Activated B cell treated with CpG ODN at 0.5 μM for 24 hours (primary cell): ENCODE measurements at places on chromosomes 13 and 19.

DNA sequence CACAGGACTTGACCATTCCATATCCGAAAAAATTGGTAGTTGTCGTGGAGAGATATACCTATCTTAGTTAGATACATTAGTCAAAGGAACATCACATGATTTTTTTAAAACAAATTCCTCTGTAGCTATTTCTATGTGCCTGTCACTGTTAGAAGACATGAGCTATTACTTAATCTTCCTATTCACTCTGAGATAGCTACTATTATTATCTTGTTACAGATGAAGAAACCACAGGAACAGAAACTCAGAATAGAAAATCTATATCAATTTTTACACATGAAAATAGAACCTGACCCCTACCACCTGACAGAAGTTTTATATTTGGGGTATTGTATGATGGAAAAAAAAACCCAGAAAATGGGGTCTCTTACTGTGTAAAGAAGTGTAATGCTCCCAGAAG lies 68.9 kb upstream of the TDRD3 start:
- DNase-seq: no peak

- DNase-seq: no peak
Measured at GRCh38 chr19:2661615-2662014, 40.9 kb downstream of the GNG7 start.

- DNase-seq: no peak
Measured at GRCh38 chr19:3494051-3494450, 6.4 kb downstream of the DOHH start.

- DNase-seq: peak; percentile 51
Measured at GRCh38 chr19:5804516-5805461, at the start of gene NRTN. NRTN (plus strand) TSS chr19:5805067; CDS start chr19:5824166, 19,099 bp downstream.

- no peak for DNase-seq
Measured at GRCh38 chr13:42064259-42064658, 15.8 kb downstream of the DGKH start.

- DNase-seq: no peak
Measured at GRCh38 chr13:51318015-51318414, 21.5 kb upstream of the SERPINE3 start.

DNA sequence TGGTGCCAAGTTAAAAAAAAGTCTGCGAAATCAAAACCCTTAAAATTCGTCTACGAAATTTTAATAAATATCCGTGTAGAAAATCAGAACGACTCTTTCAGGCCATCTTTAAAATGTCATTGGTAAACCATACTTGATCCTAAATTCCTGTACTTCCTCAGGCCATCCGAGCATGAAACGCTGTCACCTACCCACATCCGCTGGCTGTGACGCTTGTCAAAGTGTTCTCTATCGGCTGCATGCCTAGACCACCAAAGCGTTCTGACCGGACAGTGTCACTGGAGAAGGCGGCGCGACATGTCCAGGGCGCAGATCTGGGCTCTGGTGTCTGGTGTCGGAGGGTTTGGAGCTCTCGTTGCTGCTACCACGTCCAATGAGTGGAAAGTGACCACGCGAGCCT lies 119.0 kb upstream of the CLDN10 start:
- no peak for DNase-seq

- DNase-seq: no peak
Measured at GRCh38 chr13:75458696-75459422, 23.1 kb downstream of the TBC1D4 start.

DNA sequence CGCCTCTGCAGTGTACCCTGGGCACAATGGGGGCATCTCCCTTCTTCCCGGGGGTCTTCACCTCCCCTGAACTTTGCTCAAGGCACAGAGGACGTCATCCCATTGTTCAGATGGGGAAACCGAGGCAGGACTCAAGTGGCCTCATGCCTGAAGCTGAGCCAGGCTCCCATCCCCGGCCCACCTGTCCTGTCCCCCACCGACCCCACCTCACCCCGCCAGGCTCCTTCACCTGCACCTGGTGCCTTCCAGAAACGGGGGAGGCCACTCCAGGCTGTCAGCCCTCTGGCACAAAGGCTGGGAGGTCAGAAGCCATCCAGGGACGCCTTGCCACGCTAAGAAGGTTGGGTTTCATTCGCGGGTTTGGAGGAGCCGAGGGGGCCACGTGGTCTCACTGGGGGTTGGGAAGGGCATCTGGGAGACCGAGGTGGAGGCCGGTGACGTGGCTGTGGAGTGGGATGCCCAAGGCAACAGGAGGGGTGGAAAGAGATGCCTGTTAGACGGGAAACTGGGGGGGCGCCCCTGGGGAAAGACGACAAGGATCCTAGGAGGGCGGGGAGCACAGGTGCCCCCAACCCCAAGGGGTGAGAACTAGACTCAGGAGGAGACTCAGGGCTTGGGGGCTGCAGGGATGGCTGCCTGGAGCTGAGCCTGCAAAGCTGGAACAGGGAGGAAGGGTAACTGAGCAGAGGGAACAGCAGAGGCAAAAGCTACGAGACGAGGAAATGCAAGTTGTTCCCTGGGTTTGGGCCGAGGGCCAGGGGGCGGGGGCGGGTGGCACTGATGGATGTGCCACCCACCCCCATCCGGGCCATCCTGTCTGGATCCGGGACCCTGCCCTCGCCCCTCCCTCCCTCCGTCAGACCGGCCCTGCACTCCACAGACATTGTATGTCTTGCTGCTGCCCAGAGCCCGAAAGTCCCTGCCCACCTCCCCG lies 6.0 kb upstream of the TCF3 start:
- DNase-seq: no peak

DNA sequence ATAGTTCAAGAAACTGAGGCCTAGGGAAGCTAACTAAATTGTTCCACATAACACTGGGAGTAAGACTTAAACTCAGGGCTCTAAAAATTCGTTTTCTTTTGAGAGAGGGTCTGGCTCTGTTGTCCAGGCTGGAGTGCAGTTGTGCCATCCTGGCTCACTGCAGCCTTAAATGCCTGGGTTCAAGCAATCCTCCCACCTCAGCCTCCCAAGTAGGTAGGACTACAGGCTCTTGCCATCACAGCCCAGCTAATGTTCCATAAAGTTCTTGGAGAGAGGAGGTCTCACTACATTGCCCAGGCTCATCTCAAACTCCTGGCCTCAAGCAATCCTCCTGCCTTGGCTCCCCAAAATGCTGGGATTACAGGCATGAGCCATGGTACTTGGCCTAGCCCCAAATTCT lies 10.7 kb downstream of the ZMYM5 start:
- no peak for DNase-seq

DNA sequence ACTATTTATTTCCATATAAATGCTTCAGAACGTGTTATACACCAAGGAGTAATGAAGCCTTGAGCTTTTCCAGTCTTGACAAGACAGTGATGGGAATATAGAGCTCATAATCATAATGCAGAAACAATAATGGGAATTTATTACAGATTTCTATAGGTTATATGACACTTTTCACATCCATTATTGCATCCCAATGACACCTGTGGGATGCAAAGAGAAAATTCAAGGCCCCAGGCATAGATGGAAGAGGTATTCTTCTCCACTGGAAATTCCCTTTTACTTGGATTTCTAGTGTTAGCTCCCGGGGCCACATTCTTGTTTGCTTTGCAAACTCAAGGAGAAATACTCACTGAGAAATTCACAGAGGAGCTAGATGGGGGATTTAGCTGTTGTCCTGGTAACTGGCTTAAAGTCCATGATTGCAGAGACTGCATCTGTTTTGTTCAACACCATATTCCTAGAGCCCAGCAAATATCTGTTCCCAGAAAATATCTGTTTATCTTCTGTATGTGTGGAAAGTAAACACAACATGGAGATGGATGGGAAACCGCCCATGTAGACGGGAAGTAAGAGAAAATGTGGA lies 30.6 kb upstream of the TNFSF11 start:
- no peak for DNase-seq

DNA sequence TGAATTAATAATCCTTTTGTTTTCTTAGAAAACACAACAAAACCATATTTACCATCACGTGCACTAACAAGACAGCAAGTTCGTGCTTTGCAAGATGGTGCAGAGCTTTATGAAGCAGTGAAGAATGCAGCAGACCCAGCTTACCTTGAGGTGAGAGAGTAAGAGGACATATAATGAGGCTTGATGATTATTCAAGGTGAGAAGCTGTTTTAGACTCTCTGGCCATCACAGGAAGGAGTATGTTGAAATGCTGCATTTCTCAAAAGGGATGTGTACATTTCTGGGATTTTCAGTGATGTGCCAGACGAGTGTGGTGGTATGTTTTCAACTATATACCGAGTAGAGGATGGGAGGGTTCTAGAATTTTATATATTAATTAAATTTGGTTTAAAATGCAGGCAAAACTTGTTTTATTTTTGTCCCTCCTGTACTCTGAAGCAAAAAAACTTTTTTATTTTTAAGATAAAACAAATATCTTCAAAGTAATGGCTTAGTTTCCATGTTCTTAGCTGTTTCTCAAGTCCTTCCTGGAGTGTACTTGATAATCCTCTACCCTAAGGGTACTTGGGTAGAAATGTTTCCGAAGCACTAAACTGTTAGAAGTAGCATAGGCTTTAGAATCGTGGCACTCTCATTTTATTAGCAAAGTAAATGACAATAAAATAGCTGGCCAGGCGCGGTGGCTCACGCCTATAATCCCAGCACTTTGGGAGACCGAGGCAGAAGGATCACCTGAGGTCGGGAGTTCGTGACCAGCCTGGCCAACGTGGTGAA lies 51.1 kb downstream of the N4BP2L1 start:
- no peak for DNase-seq

GRCh38 chr19:294946-295686 lies 3.9 kb upstream of the PLPP2 start:
- peak; percentile 38 for DNase-seq

DNA sequence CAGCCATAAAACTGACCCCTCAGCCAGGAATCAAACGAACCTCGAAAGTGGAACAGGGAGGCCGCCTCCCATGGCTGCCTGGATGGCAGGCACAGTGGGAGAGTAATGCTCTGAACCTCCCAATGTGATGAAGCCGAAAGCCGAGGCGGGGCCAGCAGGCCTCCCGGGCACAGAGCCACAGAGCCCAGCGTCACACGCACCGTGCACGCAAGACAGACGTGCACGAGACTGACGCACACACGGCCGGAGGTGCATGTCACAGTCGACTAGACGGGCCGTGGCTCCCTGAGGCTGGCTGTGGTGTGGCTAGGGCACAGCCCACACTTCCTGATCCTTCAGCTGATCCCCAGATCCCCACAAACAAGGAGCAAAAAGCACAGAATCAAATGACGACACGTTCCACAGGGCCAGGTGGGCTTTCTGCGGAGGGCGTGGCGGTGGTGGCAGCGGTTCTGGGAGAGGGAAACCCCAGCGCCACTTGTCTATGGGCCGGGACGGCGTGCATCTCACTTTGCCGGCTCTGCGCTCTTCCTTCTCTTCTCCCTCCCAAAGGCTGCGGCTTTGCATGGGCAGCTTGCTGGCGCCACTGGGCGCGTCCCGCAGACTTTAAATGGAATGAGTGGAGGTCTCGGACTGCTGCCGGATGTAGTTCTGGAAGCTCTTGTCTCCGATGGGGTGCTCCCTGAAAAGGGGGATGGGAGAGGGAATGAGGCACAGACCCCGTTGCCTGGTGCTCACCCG lies 5.0 kb upstream of the C13orf46 start:
- DNase-seq: no peak

DNA sequence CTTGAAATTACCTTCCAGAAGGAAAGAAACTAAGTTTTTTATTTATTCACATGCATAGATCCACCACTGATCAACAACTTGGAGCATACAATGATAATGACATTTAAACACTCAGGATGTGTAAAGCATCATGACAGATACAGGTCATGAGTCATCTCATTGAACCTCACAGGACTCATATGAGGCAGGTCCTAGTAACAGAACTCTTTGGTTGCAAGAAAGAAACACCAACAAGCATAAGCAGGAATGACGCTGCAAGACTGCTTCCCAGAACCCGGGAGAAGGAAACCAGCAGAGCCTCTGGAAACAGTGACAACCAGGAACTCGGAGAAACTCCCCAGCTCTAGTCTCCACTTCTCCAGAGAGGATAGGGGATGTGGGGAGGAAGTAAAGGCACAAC lies 60.8 kb upstream of the IPO5 start:
- no peak for DNase-seq

GRCh38 chr19:10089801-10090375 lies 3.8 kb downstream of the SHFL start:
- no peak for DNase-seq

DNA sequence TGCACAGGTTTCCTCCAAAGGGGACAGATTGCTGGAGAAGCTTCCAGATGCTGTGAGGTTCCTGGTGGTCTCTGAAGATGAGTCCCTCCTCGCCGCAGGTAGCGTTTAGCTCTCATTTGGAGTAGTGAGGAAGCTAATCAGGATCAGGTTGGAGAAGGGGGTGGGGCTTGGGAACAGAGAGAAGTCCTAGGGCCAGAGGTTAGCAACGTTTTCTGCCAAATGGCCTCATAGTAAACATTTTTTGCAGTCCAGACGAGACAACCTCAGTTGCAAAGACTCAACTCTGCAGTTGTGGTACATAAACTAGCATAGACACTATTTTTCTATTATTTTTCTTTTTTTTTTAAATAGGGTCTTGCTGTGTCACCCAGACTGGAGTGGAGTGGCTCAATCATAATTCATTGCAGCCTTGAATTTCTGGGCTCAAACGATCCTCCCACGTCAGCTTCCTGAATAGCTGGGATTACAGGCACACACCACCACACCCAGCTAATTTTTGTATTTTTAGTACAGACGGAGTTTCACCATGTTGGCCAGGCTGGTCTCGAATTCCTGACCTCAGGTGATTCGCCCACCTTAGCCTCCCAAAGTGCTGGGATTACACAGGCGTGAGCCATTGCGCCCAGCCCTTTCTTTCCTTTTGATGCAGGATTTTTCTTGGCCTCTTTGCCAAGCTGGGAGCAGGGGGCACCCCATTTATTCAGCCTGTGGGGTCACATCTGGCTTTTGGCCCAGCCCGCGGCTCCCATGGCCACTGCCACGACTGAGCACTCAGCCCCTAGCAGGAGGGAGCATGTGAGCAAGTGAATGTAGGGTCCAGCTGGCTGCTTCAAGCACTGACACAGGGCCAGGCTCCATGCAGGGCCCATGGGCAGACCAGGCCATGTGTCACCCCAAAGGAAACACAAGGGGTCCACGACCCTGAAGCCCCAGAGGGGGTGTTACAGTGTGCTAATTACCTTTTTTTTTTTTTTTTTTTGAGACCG lies 34.4 kb upstream of the SIN3B start:
- DNase-seq: no peak

DNA sequence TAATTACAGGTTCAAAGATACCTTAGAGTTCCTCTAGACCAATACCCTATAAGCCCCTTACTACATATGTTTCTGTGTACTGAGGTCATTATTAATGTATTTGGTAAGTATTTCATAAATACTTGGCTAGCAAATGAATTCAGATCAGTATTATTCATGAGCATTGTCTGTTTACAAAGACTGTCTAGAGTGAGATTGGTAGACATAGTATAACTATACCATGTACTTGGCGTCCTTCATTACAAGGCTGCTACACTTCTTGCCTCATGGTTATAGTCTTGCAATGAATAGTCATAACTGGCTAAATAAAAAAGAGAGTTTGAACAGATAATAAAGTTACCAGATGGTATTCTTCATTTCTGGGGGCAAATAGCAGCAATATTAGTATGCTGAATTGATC lies 12.1 kb downstream of the SETDB2 start:
- no peak for DNase-seq

- DNase-seq: no peak
Measured at GRCh38 chr19:15213715-15214381, 13.1 kb upstream of the NOTCH3 start.
